ENCODE measurements at places on chromosomes 16 and 17.

GRCh38 chr17:14803826-14804225 is 461.3 kb downstream of the PMP22 start:
- DNase-seq, result no peak

DNA sequence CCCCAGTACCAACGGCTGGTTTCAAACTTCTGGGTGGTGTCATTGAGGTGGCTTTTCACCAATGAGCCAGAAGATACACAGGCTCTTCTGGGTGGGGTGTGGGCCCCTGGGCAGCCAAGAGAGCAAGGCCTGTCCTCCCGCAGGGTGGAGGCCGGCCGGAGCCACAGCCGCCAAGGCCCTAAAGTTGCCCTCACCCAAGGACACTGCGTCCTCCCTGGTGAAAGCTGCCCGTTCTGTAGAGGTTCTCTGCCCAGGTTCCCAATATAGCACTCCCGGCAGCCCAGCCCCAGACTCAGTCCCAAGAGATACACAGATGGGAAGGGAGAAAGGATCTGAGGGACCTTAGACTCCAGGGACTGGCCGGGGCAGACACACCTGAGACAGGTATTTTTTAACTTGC is 10.7 kb upstream of the CACNG1 start:
- no peak for DNase-seq

GRCh38 chr17:48006936-48007709 is 30.5 kb downstream of the COPZ2 start:
- DNase-seq, result no peak

- DNase-seq, result no peak
Measured at GRCh38 chr17:29063992-29064391, 21.1 kb downstream of the PIPOX start.

DNA sequence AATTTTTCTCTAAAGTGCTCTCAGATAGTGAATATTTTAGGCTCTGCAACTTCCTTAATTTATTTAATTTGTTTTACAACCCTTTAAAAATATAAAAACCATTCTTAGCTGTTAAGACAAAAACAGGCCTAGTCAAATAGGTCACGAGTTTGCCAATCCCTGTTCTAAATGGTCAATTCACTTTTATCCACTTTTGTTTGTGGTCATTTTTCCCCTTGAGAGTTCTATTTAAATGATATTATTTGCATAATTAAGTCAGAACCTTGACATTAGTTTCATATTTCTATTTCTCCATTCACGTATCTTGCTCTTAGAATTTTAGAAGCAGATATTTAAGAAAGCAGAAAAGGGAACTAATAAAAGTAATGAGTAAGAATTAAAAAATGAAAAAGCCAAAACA is 4.0 kb downstream of the AMFR start:
- DNase-seq, result no peak

- no peak for DNase-seq
Measured at GRCh38 chr17:66411520-66411919, 109.1 kb downstream of the PRKCA start.

DNA sequence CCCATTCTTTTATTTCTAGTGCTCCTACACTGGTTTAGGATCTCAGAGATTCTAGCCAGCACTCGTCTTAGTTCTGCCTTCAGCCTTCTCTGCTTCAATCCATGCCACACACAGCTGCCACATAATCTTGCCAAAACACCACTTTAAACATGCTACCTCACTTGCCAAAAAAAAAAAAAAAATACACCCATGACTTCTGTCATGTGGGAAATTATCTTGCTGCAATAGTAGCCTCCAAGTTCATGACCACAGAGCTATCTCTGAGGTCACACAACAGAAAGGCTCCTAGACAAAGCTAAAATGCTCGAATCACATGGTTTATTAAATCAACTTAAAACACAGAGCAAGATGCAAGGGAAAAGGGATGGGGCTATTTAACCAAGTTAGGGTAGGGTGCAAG is 18.1 kb downstream of the FZD2 start:
- DNase-seq, result no peak

DNA sequence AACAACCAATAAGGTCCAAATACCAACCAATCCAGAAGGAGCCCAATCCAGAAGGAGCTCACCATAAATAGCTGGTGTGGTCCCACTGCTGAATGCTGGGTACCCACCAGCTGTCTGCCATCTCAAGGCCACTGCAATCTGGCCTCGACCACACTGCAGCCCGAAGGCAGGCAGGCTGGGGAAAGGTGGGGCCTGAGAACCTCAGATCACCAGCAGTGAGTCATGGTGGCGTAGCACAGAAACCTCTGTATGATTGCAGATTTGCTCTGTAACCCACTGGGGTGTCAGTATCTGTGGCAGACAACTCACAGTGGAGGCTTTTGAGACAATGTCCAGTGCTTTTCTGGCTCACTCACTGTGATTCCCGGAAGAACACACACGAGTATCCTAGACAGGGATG is 14.7 kb upstream of the CMTR2 start:
- no peak for DNase-seq

GRCh38 chr16:64410306-64410705 is 711.6 kb downstream of the CDH11 start:
- DNase-seq, result no peak

GRCh38 chr16:477301-478157 is 50.0 kb upstream of the CAPN15 start:
- DNase-seq, result no peak

DNA sequence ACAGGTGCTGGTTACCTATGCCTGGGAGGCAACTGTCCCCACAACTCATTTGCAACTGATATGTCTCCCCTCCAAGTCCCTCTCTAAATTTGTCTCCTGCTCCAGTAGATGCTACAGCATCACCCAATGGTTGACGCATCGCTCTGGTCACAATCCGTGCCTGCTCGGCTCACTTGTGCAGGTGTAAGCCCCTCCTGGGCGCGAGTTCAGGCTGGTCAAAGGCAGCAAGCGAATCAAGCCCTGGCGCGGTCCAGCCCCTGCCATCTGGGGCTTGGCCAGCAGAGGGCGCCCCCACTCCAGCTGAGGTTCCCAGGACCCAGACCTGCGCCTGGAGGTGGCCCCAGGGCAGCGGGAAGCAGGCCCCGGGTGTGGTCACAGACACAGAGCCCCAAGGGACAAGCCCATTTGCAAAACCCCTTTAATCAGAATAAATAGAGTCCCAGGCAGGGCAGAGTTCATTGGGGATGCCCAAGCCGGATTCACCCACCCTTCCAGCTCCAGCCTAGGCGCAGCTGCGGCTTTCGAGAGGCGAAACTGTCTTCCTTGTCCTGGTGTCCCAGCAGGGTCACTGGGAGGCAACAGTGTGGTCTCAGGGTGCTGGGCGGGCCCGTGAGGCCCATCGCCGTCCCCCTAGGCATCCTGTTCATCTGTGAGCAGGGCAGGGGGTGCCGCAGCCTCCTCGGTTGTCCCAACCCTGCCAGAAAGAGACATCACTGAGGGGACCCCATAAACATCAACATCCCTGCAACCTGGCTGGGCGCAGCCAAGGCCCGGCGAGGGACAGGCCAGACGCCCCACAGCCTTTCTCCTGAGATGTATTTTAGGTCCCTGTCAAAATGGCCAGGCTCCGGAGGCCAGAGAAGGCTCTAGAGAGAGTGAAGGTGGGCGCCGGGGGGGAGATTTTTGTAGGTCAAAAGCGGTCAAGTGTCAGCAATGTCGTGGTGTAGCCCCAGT is 15.8 kb downstream of the TMC6 start:
- DNase-seq, result no peak

GRCh38 chr17:64572682-64573154 is 65.9 kb downstream of the CEP95 start:
- DNase-seq, result no peak

GRCh38 chr16:84832488-84833143 is 12.8 kb downstream of the CRISPLD2 start:
- DNase-seq, result no peak

DNA sequence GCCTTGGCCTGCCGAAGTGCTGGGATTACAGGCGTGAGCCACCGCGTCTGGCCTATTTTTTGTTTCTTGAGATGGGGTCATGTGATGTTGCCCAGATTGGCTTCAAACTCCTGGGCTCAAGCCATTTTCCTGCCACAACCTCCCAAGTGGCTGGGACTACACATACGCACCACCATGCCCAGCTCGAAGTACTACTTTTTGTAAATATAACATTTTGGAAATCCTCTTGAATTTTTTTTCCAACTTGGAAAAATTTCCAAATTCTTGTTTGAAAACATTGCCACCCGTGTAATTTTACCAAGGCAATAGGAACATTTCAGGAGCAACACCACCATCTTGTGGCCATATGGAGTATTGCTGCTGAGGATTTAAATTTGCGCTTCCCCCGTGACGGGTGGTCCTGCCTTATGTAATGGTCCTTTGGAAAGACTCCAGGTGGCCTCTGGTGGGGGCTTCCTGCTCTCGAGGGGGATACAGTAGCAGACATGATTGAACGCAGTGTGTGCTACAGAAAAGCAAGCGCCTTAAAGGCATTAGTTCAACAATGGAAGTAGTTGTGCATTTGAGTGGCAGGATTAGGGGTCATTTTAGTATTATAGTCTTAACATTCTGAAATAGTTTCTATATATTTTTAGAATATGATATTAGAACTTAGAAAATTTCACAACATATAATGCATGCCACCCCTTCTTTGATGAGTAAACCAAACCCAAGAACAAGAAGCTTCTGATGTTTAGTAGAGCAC is 8.0 kb downstream of the FLYWCH1 start:
- DNase-seq, result no peak

GRCh38 chr17:50835301-50836234 is at the start of gene WFIKKN2:
WFIKKN2 (plus strand) TSS chr17:50835586; CDS start chr17:50835938, 352 bp downstream.
- no peak for DNase-seq

- DNase-seq, result no peak
Measured at GRCh38 chr17:16418685-16419068, 3.3 kb downstream of the TRPV2 start.

- no peak for DNase-seq
Measured at GRCh38 chr16:73143576-73144422, 95.9 kb upstream of the ZFHX3 start.

DNA sequence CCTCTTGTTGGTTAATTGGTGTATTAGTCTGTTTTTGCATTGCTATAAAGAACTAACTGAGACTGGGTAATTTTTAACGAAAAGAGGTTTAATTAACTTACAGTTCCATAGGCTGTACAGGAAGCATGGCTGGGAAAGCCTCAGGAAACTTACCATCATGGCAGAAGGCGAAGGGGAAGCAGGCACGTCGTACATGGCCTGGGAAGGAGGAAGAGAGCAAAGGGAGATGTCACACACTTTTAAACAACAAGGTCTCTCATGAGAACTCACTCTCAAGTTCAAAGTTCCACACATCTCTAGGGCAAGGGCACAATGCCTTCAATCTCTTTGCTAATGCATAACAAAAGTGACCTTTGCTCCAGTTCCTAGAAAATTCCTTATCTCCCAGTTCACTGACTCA is 125.0 kb upstream of the IRX5 start:
- no peak for DNase-seq

DNA sequence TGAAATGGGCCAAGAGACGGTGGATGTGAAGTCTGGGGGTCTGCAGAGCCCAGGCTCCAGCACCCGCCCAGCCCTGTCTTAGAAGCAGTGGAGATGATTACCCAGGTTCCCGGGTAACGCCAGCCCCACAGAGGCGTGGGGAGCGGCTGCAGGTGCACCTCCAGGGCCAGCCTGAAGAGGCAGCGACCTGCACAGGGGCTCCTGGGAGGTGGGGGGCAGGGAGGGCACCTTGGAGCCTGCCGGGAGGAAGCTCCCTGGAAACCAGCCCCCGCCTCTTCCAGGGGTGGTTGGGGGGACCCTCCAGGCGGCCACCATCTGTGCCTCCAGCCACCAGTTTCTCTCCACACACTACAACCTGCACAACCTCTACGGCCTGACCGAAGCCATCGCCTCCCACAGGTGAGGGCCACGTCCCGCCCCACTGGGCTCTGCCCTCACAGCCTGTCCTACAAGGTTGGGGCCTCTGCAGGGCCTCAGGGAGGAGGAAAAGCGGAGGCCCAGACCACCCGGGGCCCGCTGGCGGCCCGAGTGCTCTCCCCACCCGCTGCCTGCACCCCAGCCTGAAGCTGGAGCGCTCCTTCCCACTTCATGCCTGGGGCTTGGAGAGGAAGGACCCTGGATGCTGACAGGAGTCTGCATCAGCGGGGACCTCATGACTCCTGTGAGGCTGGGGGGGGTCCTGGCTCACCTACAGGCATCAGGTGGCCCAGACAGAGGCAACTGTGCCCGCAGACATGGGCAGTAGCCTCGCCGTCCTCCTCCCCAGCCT is 10.5 kb downstream of the GAA start:
- no peak for DNase-seq

DNA sequence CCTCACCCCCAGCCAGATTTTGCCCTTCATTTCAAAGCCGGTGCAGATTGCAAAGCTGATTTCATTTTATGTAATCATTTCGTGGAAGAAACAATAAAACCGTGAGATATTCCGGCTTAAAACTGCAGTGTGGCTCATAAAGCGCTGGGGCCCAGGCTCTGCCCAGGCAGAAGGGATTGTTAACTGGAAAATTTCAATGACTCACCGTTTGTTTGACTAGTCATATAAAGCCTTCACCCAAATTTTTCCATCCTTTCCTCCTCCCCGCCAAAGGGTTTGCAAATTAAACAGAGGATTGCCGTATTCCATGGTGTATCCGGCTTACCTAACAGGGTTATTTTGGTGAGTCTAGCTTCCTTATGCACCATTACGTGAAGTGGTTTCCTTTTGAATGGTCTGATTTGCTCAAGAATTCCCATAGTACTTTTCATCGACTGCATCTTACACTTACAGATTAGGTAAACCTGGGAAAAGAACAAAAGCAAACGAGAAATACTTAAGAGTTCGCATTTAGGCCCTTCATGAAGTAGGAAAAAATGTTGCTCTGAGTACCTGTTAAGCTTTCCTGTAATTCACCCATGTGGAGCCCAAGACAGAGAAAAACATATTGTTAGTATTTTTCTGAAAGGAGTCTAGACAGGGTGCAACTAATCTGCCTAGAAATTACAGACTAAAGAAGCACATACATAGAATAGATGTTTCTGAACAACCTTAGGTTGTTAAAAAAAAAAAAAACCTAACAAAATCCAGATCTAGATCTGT is 949 bp upstream of the GSPT1 start:
- DNase-seq, result no peak

GRCh38 chr17:4059656-4060055 is 83.2 kb downstream of the ZZEF1 start:
- DNase-seq, result no peak

DNA sequence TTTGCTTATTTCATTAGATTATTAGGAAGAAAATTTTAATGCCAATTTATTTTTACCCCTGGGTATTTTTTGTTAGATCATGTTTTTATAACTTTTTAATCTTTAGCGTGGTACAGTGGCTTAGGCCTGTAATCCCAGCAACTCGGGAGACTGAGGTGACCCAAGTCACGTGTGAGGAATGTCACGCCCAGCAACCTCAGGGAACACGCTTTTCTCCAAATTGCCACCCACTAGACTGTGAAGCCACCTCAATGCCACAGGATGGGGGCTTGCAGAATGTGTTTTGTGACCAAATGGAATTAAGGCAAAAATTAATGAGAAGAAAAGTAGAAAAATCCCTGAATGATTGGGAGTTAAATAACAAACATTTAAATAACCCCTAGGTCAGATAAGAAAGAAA is 141.8 kb downstream of the LAT start:
- DNase-seq, result no peak
